Camera-type eye (tissue), 1 donor: ENCODE measurements at places on chromosomes 3 and 15. TPM values are rescaled to one million over a fixed set of nuclear protein-coding genes. Genes with fewer than 3 reads are reported as not detected.

Gene CLEC3B
- total RNA-seq: 109 TPM

Gene DNAH12
- total RNA-seq: 0.71 TPM

Gene PDCD10
- total RNA-seq: 54.4 TPM

Gene SLC24A5
- total RNA-seq: 22.1 TPM

Gene CADPS
- 418 TPM for total RNA-seq

Gene SPRED1
- 48.4 TPM for total RNA-seq

Gene SCAANT1
- total RNA-seq: not detected

Gene XCR1
- not detected for total RNA-seq

Gene SLC12A8
- total RNA-seq: 4.9 TPM

Gene FAM240A
- total RNA-seq: not detected

Gene SRGAP3
- 90.3 TPM for total RNA-seq

Gene MORC1
- not detected for total RNA-seq

Gene CYP19A1
- total RNA-seq: 0.33 TPM
